ENCODE measurements at places on chromosomes 1 and 21.

DNA sequence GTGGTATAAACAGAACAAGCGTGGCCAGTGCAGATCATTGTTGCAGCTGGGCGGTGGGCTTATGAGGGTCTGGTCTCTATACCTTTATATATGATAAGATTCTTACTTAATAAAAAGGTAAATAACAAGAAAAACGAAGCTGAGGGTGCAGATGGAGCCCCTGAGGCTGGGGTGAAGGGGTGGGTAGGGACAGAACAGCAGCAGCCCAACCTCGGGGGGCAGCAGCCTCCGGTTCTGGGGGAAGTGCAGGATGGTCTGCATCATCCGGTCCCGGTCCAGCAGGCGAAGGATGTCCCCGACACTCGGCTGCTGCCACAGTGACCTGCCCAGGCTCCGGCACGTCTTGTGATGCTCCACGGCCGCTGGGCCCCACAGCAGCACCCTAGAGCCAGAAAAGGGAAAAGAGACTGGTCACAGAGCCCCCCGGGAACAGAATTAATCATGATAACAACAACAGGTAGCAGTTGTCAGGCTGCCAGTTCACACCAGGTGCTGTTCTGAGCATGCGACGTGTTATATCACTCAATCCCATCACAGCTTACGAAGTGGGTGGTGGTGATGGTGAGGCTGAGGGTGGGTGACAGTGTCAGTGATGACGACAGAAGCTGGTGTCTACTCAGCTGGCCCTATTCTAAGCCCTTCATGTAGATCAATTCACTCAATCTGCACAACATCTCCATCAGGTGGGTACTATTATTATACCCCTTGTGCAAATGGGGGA lies 35.5 kb downstream of the MRAP start:
- DNase-seq: no peak

DNA sequence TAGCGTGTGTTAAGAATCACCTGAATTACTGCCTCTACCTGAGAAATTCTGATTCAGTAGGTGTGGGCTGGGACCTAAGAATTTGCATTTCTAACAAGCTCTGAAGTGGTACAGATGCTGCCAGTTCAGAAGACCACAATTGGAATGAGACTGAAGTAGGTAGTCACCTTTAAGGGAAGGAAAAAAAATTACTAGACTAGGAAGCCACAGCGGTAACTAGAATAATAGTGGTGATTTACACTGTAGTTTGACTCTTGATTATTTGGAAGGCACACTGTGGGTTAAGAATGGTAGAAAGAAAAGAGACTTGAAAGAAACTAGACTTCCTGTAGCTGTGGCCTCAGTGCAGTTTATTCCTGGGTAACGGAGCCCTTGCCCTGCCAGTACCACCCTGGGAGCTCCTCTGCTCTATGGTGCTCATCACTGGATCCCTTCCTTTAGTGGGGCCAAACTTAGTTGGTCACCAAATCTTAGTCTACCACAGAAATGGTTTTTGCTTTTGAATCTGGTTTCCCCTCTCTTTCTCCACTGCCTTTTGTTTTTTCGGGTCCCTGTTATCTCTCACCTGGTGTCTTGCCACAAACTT lies 43.6 kb downstream of the ARID1A start:
- no peak for DNase-seq

GRCh38 chr1:206662396-206663092 lies 22.2 kb upstream of the MAPKAPK2 start:
- no peak for DNase-seq

DNA sequence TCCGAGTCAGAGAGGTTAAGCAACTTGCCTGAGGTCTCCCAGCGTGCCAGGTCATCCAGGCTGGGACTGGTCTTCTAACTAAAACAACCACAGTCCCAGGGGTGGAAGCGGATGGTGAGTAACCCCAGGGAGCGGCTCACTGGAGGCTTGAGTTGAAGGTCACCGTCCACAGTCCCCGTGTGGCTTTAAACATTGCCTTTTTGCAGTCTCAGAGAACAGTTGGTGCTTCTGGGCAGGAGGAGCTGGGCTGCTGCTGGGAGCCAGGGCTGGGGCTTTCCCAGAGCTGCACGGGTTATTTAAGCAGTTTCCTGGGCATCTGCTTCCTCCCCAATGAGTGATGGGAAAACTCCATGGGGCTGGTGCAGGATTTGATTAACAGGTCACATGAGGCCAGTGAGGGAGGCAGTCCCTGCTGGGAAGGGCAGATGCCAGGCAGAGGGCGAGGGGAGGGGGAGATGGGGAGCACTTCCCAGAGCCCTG lies 12.3 kb downstream of the ARHGEF10L start:
- DNase-seq: peak; percentile 42

DNA sequence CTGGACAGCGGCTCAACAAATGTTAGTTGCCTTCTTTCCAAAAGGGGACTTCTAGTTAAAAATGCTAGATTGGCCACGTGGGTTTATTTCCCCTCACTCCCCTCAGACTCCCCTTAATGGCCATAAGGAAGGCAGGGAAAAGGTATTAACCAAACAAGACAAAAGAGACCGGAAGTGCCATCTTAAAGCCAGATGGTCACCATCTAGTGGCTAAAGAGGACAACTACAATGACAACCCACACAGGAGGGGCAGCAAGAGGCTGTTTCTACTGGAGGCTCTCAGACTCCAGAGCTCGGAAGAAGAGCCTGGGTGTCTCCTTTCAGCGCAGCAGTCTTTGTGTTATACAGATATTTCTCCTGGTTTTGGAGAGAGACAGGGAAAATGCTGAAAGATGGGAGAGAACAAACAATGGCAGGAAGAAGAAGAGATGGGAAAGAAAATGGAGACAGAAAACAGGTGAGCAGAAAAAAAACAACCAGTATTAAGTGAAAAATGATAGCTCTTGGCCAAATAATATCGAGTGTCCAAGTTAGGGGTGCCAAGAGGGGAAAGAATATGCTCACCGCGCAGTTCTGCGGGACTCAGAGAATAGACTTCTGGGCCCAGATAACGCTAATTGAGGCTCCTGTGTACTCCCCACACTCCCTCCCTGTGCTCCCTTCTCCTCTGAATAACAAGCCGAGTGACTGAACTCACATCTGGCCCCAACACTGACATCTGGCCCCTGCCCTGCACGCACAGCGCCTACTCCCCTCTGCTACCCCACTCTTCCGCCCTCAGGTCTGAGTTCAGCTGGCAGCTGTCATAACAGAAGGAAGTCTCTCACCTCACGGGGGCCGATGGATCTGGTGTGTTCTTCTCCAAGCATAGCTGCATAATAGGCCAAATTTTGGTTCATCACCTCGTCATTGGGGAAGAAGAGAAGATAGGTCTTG lies 9.6 kb downstream of the P3H1 start:
- DNase-seq: peak; percentile 69

- DNase-seq: no peak
Measured at GRCh38 chr1:61501971-61502916, 222.7 kb downstream of the TM2D1 start.

DNA sequence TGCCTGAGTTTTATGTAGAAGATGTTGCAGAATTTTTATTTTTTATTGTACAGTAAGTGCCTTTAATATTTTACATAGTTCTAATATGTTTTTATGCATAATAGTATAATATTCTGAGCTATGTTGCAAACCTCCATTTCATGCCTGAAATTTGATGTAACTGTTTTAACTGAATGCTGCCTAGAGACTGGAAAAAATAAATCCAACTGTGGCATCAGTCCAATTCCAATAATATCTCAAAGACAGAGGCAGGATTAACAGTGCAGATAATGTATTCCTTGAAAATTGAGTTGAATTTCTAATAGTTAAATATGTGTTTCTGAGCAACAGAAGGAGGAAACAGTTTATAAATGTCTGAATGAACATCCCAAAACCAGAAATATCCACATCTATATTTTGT lies 61.1 kb upstream of the KIF1B start:
- no peak for DNase-seq

- DNase-seq: no peak
Measured at GRCh38 chr21:26194811-26195251, 24.3 kb upstream of the APP start.

GRCh38 chr1:6586404-6586816 lies 6.6 kb downstream of the ZBTB48 start:
- DNase-seq: no peak

DNA sequence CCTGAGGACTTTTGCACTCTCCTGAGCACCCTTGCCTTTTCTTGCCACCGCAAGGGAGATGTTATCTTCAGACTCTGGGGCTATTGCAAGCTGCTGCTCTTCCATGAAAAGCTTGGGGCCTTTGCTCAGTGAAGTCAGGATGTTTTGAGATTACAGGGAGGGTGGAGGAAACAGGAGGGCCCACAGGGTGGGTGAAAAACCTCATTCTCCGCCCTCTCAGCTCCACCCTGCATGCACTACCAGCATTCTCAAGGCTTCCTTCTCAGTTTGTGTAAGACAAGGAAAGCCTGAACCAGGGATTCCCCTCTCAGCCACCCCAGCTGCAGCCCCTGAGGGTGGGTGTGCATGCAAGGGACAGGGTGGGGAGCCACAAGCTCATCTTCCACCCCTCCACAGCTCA lies 25.8 kb upstream of the ZNF648 start:
- no peak for DNase-seq

DNA sequence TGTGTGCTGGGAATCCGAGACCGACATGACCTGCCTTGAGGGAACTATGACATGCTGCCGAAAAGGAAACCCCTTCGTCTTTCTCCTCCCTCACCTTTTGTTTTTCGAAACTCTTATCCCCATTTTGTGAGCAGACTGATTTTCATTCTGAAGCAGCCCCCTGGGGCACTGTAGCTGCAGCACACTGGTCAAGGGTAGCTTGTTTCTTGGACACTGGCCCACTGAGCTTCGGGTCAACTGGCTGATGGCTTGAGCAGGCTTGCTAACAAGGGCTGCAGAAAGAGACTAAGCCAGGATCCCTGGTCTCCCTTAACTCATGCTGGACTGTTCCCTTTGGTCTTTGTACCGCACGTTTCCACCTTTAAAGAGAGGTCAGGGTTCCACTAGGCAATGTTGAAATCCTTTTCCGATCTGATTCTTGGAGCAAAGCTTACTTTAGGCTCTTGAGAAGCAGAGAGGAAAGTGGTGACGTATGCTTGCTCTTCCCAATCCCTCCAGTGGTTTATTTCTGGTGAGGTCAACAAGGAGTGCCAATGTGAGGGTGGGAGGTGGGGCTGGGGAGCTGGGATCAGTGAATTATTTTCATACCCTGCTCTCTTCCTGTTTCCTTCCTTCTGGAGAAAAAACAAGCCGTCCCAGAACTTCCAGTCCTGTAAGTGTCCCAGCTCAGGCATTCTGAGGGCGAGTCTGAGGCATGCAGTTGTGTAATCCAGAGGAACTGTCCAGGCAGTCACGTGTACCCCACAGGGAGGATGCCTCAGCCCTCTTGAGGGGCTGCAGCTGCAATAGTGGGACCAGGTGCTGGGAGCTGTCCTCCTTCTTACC lies 7.6 kb downstream of the CYP4B1 start:
- DNase-seq: no peak

DNA sequence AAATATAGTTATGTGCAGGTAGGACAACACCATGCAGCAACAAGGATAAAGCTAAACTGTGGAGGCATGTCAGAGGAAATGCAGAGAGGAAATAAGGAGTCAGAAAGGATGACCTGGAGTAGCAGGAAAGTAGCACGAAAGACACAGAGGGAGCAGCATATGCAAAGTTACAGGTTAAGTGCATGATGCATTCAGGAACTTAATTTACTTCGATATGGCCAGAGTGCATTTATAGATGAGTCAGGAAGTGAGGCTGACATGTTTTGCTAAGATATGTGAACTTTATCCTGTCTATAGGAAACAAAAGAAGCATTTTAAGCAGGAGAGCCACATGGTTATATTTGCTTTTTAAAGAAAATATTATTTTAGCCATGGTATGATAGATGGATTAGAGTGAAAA lies 15.4 kb upstream of the MUTYH start:
- DNase-seq: no peak

DNA sequence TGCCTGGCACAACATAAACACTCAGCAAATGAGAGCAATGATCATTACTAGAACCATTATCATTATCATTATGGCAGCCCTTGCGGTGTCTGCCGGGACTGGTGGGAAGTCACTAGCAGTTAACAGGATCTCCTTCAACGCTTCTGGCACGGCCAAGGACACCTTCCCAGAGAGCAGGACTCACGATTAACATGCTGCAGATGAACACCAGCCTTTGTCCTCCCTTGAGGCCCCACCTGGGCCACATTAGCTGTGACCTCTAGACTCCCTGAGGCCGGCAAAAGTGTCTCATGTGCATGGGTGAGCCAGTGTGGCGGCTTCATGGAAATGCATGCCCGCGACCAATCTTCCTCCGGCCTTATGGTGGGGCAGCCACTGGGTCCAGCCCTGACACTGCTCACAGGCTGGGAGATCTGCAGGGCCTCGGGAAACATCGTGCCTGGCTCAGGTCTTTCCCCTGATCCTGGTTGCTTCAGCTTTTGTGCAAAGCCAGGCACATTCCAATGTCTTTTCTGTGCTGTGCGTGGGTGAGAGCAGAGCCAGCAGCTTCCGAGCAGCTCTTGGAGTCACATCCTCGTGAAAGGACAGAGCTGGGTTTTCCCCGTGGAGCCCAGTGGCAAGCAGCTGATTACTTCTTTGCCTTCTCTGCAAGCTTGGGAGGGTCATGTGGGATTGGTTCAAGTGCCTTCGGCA lies 107.3 kb downstream of the HMGB4 start:
- no peak for DNase-seq

- DNase-seq: no peak
Measured at GRCh38 chr1:87369736-87370478, 41.2 kb downstream of the LMO4 start.

GRCh38 chr21:45737485-45738166 lies 94.1 kb downstream of the PCBP3 start:
- DNase-seq: no peak

- no peak for DNase-seq
Measured at GRCh38 chr1:225737866-225738265, 39.8 kb upstream of the SRP9 start.

Data from astrocyte of the spinal cord (primary cell).